ENCODE measurements at places on chromosomes 6 and 20.

DNA sequence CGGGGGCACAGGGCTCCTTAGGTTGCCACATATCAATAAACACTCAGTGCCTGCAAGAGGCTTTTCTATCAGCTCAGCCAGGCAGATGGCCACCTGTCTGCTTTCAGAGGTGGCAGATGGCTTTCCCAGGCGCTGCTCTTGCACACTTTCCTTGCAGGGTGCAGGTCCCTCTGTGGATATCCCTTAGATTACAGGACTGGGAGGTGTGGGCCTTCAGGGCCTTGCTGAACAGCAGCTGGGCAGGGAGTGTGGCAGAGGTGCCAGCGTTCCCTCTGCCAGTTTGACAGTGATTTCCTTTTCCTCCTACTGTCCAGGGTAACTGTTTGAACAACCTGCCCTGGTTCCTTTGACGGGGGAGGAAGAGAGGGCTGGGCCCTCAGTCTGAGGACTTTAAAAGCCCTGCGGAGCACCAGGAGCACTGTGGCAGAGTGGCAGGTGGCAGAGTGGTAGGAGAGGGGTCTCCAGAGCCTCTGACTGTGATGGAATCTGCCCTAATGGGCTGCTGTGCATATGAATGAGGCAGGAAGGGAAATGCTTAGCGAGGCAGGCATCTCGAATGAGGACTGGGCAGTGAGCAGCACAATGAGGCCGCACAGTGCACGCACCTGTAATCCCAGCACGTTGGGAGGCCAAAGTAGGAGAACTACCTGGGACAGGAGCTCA lies 34.2 kb downstream of the ABHD12 start:
- no peaks in the 10 kb centered on the region for H3K27me3 ChIP-seq
- no peak overlapping the region for H3K27ac ChIP-seq
- DNase-seq: no peak
- H3K36me3 ChIP-seq: no peaks in the 10 kb centered on the region
- H3K4me3 ChIP-seq: no peak overlapping the region

DNA sequence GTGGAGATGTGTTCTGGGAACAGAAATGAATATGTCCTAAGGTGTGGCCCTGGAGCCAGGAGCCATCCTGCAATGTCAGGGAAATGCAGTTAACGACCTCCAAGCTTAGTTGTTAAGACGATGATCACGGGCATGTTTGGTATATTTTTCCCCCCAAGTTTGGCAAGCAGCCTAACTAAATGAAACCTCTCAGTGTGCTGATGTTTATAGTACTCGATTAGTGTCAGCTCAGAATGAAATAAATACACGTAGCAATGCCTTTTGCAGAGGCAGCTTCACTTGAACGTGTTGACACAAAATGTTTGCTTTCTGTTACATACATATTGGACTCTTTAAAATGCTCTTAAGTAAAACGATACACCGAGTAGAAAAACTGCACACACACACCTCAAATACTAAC lies 76.2 kb upstream of the OLIG3 start:
- no peaks in the 10 kb centered on the region for H3K36me3 ChIP-seq
- H3K4me3 ChIP-seq: no peak overlapping the region
- no peaks in the 10 kb centered on the region for H3K4me1 ChIP-seq
- no peak overlapping the region for H3K27ac ChIP-seq

- H3K4me3 ChIP-seq: no peak overlapping the region
- peaks cover 15% of the 10 kb centered on the region for H3K4me1 ChIP-seq
- no peaks in the 10 kb centered on the region for H3K36me3 ChIP-seq
- H3K27me3 ChIP-seq: no peaks in the 10 kb centered on the region
- DNase-seq: no peak
- no peak overlapping the region for H3K27ac ChIP-seq
Measured at GRCh38 chr6:158660333-158660754, 10.5 kb downstream of the SYTL3 start.

DNA sequence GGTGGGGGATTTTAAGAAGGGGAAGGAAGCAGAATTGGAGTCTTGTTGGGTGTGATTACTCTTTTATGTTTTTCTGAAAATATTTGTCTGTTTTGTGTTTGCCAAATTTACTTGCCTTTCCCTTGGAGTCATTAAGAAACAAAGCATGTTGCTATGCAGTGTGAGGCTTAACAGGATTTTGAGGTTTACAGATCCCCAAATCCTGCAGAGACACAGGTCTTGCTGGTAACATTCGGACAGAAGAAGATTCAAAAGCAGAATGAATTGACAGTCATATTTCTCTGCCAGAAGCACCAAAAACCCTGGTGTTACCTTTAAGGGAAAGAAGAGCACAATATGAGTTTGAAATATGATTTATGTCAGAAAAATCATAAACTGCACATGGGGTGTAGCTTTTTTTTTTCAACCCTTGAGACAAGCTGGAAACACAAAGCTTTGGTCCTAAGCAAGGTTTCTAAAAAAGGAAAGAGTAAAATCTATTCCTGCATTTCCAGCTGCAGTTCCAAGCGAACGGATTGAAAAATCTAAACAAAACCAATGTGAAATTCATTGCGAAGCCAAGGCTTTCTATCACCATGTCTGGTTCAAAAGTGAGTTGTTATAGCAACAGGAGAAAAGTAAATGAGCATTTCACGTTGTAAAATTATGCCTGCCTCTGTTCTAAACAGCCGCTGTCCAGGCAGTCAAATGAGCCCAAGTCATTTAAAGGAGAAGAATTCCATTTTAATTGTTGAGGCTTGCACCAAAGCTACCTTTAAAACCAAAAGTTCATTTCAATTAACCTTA lies 358.9 kb upstream of the SASH1 start:
- H3K27ac ChIP-seq: no peak overlapping the region
- H3K4me1 ChIP-seq: no peaks in the 10 kb centered on the region
- H3K4me3 ChIP-seq: no peak overlapping the region
- DNase-seq: no peak

DNA sequence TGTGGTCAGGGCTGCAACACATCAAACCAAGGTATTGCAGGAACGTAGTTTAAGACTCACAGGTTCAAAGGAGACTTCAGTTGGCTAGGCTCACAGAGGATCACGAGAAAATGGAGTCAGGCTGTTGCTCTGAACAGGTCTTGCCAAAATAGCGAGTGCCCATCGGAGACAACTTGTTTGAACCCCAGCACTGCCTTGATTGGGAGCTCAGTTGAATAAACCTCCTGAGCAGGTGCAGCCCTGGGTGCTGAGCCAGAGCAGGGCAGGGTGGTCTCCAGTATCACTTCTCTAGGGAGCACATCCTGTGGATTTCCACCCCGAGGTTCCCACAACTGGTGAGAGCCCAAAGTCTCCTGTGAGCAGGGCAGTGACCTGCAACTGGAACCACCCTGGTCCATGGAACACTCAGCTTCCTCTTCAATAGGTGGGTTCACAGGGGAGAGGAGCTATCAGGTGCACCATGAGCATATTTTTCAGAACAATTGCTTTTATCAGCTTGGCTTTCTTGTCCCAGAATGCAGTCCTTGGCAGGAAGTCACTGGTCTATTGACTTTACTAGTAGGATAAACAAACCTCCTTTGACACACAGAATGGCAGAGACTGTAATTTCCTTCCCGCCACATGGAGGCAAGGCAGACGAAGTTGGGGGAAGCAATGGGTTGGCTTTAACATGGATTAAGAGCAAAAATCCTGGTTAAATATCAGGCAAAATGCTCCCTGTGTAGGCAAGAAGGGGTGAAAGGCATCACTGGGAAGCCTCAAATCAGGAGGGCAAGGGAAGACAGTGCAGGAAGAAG lies 267.7 kb upstream of the FOXQ1 start:
- H3K4me1 ChIP-seq: no peaks in the 10 kb centered on the region
- no peaks in the 10 kb centered on the region for H3K36me3 ChIP-seq
- peaks cover 42% of the 10 kb centered on the region for H3K27me3 ChIP-seq
- no peak for DNase-seq
- no peak overlapping the region for H3K27ac ChIP-seq

DNA sequence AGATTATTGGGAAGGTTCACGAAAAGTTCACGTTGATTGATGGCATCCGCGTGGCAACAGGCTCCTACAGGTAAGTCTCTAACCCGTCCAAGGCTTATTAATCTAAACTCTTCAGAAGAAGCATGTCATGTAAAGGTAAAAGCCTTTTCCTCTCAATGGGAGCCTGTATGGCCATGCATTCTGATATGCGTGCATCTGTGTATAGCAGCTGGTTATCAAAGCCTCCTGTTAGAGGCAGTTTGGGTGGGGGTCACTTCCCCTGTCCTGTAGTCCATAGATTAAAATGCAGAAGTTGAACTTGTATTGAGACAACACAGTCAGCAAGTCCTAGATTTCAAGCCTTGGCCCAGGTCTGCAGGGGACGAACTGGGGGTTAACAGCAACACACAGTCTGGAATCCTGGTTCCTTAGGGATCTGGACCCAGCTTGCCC lies 14.2 kb upstream of the DHX35 start:
- no peaks in the 10 kb centered on the region for H3K27me3 ChIP-seq
- DNase-seq: no peak
- no peak overlapping the region for H3K27ac ChIP-seq
- H3K4me3 ChIP-seq: no peak overlapping the region

Measured in IMR-90 (cell line).